T-helper 17 cell (primary cell): ENCODE measurements at places on chromosomes 2 and 18. TPM values are rescaled to one million over a fixed set of nuclear protein-coding genes. Genes with fewer than 3 reads are reported as not detected.

DNA sequence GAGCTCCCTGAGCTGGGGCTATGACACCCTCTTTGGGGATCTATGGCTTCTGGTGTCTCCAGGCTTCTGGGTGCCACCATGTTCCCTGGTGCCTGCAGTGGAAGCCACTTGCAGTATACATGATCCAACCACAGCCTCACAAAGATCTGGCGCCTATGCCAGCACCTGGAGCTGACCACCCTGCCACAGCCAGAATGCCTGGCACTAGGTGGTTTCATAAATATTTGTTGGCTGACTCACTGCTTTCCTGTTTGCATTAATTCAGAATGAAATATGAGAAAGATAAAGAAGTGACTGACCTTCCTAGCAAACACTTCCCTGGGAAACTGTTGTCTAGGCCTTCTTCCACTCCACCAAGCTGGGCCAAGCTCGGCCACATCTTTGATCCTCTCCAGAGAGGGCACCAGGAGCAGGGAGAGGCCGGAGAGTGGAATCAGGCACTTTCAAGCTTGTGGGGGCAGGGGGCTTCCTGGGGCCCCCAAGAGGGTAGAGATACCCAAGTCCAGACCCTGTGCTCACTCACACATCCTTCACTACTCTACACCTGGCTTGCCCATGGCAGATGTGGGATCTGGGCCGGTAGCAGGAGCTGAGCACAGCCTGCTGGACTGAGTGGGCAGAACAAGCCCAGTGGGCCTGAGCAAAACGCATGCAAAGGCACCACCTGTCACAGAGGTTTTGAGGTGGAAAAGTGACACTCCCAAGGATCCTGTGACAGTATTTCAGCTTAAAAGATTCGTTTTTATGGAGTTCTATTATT, 565.7 kb downstream of the SLC4A3 start:
- no peak for DNase-seq

DNA sequence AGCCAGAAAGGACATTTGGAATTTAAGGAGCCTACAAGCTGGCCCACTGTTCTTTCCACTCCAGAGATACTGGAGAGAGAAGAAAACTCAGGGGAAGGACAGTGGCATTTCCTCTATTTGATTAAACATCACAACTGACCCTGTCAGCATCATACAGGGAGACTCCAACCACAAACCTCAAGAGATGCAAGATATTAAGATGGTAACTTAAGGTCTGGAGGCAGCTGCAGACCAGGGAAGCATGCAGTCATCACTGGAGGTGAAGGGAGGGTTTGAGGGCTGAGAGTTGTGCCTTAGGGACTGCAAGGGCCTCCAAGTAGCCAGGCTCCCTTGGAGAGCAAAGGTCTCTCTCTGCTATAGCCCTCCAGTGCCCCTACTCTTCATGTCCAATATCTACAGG, 67.4 kb downstream of the RNF152 start:
- no peak for DNase-seq

DNA sequence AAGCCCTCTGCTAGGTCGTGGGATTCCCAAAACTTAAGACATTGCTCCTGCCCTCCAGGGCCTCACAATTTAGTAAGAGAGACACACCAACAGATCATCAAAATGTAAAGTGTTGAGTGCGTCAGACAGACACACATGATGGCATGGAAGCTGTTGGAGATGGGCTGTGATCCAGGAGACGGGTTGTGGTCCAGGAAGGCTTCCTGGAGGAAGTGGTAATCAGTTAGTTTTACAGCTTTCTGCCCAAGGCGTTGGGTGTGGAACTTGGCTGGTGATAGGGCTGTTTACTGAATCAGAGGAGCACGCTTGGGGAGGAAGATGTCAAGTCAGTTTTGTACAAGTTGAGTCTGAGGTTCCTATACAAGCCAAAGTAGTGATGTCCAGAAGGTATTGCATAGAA, 24.0 kb upstream of the GLI2 start:
- no peak for DNase-seq

- no peak for DNase-seq
Observed at GRCh38 chr2:28370354-28370753, 22.3 kb upstream of the FOSL2 start.

GRCh38 chr2:144475044-144475443, 44.9 kb downstream of the ZEB2 start:
- no peak for DNase-seq

- no peak for DNase-seq
Observed at GRCh38 chr2:143422681-143423080, 293.5 kb downstream of the ARHGAP15 start.

- no peak for DNase-seq
Observed at GRCh38 chr2:100427111-100427510, 9.6 kb upstream of the CHST10 start.

GRCh38 chr18:32902568-32903330, 129.9 kb upstream of the KLHL14 start:
- no peak for DNase-seq

- DNase-seq = no peak
Observed at GRCh38 chr2:11560806-11561205, 27.0 kb downstream of the GREB1 start.

GRCh38 chr2:225326969-225327368, 72.5 kb upstream of the NYAP2 start:
- no peak for DNase-seq

- DNase-seq = no peak
Observed at GRCh38 chr2:197934934-197935289, 130.5 kb downstream of the PLCL1 start.

DNA sequence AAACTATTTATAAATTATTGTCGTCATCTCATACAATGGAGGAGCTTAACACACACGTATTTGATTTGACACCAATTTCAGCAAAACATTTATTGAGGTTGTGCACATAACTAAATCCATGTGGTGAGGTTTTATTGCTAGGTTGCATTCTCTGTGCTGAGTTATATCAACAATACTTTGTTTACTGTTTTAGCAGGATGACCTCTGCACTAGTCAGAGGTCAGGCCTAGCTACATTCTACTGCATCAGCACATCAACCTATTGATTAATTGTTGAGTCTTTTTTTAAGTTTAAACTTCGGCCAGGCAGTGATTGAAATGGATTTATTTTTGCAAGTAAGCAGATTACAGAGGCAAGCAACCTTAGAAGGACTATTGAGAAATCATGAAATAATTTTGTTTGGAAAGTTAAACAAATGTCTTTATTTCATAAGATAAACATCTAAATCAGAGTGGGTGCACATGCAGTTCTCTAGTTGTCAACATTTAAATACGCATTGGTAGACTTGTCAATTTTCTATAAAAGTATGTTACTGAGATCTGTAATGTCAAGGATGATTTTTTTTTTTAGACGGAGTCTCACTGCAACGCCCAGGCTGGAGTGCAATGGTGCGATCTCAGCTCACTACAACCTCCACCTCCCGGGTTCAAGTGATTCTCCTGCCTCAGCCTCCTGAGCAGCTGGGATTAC, 75.2 kb upstream of the CD28 start:
- no peak for DNase-seq

DNA sequence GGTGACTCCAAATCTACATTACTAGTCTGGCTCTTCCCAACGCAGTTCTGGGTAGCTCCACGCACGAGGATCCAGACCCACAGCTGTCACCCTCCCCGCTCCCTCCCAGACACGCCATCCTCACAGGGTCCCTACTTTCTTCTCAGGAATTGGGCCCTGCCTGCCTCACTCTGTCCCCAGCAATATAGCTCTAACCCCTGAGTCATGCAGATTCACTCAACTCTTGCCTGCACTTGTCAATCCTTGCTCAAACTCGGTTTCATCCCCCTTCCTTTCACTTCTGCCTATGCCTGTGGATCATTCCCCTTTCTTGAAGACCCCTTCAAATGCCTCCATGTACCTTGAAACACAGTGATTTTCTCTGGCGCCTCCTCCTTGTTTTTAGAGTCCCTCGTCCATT, 5.0 kb downstream of the ST8SIA5 start:
- no peak for DNase-seq

GRCh38 chr2:48694149-48694548, 61.4 kb downstream of the LHCGR start:
- DNase-seq = no peak

DNA sequence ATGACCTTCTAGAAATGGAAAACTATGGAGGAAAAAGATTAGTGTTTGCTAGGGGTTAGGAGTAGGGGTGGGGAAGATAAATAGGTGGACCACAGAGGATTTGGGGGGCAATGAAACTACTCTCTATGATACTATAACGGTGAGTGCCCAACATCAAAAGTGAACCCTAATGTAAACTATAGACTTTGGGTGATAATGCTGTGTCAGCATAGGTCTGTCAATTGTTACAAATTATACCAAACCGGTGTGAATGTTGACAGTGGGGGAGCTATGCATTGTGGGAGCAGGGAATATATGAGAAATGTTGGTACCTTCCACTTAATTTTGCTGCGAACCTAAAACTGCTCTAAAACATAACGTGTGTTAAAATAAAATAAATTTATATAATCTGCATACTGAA, 180.3 kb downstream of the ALK start:
- no peak for DNase-seq

DNA sequence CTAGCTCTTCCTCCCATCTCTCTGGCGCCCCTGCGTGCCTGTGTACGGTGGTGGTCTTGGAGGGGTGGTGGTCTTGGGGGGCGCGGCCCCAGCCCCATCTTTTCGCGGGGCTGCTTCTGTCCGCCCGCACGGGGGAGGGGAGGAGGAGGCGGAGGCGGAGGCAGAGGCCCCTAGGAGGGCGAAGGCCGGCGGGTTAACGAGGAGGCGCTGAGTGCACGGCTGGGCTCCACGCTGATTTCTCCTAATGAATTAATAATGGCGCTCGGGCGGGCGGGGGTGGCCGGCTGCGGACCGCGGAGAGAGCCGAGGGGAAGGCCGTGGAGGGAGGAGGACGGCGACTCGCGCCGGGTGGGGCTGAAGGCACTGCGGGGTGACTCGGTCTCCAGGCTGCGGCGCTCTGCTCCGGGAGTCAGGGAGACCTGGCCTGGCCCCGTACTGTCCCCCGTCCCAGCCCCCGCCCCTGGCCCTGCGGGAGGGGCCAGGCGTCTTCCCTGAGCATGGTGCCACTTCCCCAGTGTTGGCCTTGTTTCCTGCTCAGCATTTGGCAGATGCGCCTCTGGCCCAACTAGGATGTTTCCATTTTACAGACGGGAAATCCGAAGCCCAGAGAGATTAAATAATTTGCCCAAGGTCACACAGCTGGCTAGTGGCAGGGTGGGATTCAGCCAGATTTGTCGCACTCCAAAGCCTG, 6.0 kb downstream of the GAREM2 start:
- no peak for DNase-seq

- no peak for DNase-seq
Observed at GRCh38 chr2:238466243-238466756, 39.6 kb downstream of the ASB1 start.

DNA sequence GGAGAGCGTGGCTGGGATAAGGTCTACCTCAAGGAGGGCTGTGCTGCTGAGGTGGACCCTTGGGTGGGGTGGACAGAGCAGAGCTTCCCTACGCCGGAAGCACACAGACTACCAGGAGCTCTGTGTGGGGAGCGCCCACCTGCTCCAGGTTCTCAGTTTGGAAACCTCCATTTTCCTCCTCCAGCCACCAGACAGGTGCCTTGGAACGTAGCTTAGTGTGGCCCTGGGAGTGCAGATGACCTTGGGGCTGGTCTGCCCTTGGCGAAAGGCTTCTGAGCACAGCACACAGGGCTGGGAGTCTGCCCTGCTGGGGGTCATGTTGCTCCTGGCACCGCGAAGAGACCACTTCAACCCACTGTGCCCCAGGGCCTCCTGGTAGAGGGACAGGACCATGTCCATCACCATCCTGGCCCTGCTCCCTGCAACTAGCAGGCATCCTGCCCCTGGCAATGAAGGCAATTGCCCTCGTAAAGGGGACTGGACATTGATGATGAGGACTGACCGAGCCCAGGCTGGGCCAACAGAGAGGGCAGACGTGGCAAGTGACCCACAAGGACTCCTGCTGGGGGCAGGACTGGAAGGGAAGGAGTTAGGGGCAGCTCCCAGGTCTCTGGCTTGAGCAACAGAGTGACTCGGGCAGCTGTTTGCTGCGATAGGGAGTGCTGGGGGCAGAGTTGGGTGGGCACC, 214.7 kb downstream of the CYP26B1 start:
- no peak for DNase-seq

DNA sequence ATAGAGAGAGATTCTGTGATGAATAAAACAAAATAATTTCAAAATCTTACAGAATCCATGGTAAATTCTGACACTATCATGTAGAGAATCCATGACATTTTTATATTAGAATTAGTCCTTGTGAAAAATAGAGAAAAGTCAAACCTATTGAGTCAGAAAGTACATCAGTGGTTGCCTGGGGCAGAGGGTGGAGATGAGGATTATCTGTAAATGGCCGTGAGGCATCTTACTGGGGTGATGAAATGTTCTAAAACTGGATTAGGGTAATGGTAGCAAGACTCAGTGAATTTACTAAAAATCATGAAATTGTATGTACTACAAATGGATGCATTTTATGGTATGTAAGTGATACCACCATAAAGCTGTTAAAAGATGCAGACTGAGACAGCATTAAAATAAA, 323.1 kb downstream of the SLC8A1 start:
- DNase-seq = no peak

DNA sequence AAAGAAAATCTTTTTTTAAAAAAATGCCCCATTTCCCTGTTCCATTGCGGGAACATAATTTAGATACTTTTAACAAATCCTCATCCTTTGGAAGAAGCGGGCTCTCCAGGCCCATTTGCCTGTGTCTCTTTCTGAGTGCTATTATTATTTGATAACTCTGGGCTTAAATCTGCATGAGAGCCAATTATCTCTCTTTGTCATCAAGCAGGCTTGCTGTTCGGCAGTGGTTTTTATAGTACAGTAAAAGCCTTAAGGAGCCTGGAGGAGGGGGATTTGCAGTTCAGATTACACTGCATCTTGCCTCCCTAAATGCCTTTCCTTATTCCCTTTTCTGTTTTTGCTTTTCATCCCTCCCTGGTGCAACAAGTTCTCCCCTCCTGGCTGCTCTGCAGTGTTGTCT, 50.6 kb downstream of the CELF4 start:
- no peak for DNase-seq

Gene LONRF2
- 0.18 TPM for total RNA-seq

Gene TMEM17
- not detected for total RNA-seq

Gene DLGAP1
- total RNA-seq = 1.6 TPM

Gene DYSF
- total RNA-seq = 0.34 TPM

Gene KCNG2
- total RNA-seq = not detected

Gene SRD5A2
- total RNA-seq = not detected

Gene CMPK2
- 5.9 TPM for total RNA-seq
